AG10803 (cell line): ENCODE measurements at places on chromosomes 6 and 20.
A peak's percentile ranks its signal among the peaks of the same experiment; 100 is the strongest.

GRCh38 chr6:26218824-26219223 is 131.6 kb downstream of the HFE start:
- no peak for DNase-seq

DNA sequence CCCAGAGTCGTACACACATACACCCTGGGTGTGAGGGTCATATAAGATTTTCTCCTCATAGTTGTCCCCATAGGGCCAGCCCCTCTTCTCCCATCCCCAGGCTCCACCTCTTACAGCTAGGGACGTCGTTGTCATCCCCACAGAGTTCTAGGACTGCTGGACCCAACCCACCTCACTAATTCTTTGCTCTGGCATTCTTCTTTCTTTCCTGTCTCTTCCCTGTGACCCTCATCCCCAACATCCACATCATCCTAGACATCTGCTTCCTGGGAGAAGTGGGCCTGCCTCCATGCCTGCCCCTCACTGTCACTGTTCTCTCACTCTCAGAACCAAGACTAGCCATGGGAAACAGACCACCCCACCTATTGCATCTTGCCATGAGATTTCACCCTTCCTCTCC is 1.1 kb downstream of the PSMF1 start:
- DNase-seq, result no peak

GRCh38 chr6:167676666-167677421 is 149.9 kb upstream of the AFDN start:
- no peak for DNase-seq

DNA sequence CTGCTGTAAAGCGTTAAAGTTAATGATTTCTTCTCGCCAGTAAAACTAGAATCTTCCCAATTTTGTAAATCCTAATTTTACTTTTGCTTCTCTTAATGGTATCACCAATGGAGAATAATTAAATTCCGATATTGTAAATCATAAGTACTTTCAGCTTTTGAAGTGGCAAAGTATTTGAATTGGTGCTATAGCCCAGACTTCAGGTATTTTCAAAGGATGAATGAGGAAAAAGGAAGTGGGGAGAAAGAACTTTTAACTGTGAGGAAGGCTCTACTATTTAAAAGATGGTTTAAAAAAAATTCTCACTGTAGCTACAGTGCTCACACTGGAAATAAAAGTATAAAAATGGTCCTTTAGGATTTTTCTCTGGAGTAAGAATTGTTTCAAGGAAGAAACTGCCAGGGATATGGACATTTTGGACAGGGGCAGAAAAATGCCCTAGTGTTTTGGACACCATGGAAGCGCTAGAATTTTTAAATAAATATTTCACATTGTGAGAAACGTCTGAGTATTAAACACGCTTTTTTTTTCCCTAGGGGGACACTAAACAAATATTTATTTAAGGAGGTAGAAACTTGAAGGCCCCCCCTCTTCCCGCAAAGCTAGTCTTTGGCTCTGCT is 1.3 kb upstream of the TAB2 start:
- no peak for DNase-seq

GRCh38 chr20:36881331-36881730 is 5.4 kb downstream of the TLDC2 start:
- no peak for DNase-seq

DNA sequence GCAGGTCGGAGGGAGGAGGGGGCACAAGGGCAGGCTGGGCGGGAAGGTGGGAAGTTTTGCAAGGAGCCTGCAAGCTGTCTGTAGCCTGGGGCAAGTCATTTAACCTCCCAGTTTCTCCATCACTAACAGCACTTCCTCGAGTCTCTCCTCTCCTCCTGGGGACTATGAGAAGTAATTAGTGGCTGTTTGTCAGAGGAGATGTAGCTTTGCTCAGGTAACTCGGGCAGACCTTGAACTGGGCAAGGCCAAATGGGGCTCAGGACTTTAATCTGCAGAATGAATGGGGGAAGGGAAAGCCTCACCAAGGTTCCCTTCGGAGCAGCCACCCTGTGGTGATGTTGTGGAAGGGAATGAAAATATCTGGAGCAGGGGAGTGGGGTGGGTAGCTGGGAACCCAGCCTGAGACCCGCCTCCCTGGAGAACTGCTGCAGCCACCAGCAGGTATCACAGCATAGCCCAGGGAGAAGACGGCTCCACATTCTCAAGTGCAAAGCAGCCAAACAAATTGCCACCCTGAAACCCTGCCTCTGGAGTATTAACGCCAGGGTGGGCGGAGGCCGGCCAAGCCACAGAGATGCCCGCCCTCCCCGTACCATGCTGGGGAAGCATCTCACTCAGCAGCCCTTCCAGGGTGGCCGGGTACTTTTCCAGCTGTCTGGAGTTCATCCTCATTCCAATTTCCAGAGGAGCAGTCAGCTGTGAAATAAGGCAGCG is 6.1 kb upstream of the LEMD2 start:
- DNase-seq, result no peak

DNA sequence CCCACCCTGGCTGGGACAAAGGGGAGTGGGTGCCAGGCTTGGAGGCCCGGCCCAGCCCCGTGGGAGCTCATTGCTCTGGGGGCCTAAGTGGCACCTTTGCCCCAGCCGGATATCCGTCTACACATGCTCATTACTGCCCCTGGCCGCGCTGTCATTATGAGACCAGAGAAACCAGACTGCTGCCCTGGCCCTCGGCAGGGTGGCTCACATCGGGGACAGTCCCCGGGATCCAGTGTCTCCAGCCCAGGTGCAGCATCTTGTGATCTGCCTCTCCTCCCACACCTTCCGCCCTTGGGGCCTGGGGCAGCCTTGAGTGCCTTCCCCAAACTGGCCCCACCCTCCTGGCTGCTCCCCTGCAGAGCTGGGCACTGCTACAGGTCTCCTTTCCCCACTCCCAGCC is 4.9 kb downstream of the SRMS start:
- DNase-seq, result no peak

- no peak for DNase-seq
These were observed 17.2 kb upstream of the TAGAP start for GRCh38 chr6:159061805-159062563.

DNA sequence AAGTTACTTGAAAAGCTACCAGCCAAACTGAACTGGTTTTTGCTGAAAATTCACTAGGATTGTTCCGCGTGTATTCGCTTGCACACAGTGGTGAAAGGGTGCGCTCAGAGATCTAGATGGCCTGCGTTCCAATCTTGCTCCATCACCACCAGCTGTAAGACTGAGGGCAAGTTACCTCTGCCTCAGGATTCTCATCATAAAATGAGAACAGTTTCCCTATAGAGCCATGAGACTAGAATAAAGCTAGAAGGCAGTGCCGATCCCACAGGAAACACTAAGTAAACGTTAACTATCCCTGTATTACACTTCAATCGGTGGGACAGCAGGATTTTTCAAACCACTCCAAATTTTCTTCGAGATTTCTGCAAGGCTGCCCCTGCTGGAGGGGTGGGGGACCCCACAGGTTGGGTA is 838 bp downstream of the AHCY start:
- DNase-seq, result peak; percentile 59

GRCh38 chr6:113699239-113699638 is 157.9 kb upstream of the MARCKS start:
- no peak for DNase-seq

GRCh38 chr6:3957321-3957720 is 108.1 kb downstream of the FAM50B start:
- DNase-seq, result no peak

GRCh38 chr20:48051794-48052474 is 266.7 kb upstream of the SULF2 start:
- DNase-seq, result peak; percentile 72

GRCh38 chr20:47568019-47568418 is 66.3 kb downstream of the NCOA3 start:
- DNase-seq, result peak; percentile 92

DNA sequence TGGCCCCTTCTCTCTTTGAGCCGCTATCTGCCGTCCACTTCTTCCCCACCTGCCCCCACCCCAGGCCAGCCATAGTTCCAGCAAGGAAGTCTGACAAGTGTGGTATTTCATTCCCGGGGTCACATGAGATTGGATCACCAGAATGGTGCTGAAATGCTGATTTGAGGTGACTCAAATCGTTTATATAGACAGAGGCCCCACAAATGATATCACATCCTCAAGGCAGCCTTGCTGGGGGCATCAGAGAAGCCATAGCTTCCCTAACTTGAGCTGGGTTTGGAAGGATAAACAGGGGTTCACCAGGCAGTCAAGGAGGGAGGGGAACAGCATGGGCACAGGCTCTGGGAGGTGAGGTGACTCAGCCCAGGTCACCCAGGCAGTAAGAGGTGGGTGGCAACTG is 9.9 kb downstream of the SDCBP2 start:
- no peak for DNase-seq

- DNase-seq, result no peak
These were observed 558.7 kb downstream of the LMBRD1 start for GRCh38 chr6:69238067-69238466.

DNA sequence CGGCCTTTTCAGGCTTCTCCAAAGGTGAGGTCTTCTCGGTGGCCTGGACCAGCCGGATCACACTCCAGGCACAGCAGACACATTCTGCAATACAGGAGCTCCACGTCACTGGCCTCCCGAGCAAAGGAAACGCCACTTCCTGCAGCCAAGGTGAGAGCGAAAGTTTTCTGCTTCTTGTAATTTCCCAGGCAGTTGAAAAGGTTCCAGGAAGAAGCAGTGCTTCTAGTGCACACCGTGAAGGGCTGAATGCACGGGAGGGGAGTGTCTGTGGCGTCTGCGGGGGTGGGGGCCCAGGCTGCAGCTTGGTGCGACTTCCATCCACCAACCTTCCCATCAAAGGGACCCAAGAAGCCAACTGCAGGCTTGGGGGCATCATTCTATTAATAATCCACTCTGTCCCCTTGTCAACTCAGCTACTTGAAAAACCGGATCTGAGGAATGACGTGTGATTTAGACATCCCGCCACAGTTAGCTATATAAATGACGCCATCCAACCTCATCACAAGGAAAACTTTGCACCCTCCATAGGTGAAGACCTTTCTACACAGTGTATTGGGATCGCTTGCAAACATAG is 61.1 kb downstream of the NFATC2 start:
- no peak for DNase-seq

DNA sequence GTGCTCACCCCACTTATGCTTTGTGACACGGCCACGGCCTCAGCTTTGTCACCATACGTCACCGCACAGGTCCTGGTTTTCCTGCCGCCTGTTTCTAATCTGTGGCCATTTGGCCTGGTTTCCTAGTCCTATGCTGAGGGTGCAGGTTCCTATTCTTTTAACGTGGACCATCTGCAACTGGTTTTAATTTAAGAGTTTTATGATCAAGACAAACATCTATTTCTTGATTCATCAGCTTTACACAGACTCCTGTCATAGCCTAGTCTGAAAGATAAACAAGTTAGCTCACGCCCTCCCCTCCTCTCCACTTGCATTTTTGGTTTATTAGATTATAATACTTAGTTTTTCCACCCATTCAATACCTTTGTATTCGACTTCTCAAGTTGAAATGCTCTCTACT is 97.5 kb upstream of the RPS6KA2 start:
- no peak for DNase-seq

DNA sequence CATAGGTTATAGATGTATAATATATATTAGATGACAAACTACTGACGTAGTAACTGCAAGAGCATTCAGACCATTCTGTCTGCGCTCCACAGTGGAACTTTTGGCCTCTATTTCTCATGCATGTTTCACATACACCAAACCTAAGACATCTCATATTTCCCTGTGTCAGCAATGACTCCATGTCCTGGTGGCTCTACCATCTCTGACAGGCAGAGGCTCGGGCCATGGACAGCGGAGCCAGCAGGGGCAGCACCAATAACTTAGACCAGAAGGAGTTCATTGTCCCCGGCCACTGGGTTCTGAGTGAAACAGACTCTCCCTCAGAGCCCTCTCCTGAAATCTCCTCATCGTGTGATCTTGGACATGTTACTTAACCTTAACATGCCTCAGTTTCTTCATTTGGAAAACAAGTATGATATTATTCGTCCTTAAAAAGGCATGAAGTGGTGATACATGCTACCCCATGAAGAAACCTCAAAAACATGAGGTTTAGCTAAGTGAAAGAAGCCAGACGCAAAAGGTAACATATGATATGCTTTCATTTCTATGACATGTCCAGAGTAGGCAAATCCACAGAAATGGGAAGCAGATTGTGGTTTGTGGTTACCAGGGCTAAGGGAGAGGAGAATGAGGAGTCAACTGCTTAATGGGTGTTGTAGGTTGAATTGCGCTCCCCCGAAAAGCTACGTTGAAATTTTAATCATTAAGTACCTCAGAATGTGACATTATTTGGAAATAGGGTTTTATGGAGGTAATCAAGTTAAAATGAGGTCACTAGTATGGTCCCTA is 564.0 kb upstream of the JARID2 start:
- DNase-seq, result peak; percentile 23

DNA sequence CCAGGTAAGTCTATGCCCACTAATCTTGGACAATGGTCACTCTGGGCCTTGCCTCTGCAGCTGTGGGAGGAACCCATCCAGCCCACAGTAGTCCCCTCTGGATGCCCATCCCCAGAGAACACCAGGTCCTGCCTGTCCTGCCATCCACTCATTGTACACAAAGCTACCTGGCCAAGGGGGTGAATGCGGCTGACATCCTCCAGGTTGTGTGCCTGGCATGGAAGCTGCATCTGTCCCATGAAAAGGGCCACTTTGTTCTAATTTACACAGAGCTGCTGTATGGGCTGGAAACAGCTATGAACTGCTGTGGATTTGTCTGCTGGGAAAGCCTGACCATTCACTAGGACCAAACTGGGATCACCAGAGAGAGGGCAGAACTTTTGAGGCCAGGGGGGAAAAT is 324.8 kb downstream of the LRFN2 start:
- no peak for DNase-seq

DNA sequence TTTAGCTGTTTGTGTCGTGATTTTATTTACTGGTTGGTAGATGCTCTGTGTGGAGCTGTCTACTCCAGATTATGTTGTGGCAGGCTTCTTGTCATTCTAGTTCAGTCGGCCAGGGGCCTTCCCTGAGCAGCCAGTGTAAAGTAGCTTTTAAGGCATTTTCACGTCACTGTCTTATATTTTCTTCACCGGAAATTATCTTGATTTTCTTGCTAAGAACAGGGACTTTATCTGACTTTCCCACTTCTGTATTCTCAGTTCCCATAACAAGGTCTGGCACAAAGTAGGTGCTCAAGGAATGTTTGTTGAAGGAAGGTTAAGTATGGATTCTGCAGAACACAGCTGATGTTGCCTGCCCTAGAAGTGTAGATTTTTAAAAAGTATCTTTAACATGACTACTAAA is 868 bp downstream of the LTV1 start:
- peak; percentile 24 for DNase-seq

- no peak for DNase-seq
These were observed 48.9 kb upstream of the TFAP2A start for GRCh38 chr6:10463491-10464481.

GRCh38 chr6:157235600-157236039 is 87.7 kb downstream of the TMEM242 start:
- DNase-seq, result peak; percentile 63
